ENCODE measurements at places on chromosomes 3 and 15.

DNA sequence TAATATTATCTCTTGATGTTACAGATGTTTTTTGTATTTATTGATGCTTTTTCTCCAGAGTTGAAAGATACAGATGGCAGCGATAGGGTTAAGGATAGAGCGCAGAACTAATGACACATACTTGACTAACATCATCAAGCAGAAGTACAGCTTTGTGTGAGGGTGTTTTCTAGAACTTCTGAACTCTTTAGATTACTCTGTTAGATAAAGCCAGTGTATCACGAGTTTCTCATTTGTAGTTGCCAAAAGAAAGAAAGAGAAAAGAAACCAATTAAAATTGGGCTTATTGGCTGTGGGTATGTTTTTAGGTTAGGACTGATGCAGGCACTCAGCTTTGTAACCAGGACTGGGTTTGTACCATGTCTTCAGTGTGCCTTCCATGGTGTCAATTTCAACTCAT lies 6.6 kb upstream of the GPR171 start:
- DNase-seq = no peak

- no peak for DNase-seq
Measured at GRCh38 chr3:70519026-70519425, 206.6 kb upstream of the MDFIC2 start.

GRCh38 chr15:90607361-90607760 lies 77.6 kb downstream of the CRTC3 start:
- no peak for DNase-seq

DNA sequence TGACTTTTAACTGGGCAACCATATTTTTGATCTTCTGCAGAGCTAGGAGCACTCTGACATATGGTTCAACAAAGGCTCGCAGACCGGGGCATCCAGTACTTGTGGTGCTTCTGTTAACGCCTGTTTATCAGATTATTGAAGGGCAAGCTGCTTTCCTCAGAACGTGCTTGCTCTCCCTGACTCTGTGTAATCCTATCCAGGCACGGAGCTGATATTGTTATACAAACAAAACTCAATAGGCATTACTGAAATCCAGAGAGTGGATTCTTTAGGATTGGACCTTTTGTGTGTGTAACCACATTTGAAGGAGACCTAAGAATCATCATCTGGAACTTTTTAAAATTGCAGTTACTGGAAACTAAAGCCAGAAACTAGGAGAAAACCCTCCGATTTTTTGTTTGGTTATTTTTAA lies 246.5 kb downstream of the PTPRG start:
- no peak for DNase-seq

DNA sequence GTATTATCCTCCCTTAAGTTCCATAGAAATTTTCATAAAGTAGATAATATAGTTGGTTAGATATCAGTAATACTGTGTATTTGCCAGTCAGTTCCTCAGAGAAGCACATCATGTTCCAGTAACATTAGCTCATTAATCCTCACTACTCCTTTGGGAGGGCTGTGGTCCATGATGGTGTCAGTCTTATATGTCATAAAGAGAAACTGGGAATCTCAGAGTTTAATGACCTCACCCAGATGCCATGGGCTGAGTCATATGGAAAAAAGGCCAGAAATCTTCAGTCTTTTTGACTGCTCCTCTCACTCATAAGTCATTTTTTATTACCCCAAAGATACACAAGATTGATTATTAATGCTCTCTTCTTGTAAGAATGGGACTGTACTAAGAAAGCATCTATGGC lies 188.6 kb downstream of the CHL1 start:
- DNase-seq = no peak

- no peak for DNase-seq
Measured at GRCh38 chr3:100020876-100021644, 93.2 kb downstream of the FILIP1L start.

DNA sequence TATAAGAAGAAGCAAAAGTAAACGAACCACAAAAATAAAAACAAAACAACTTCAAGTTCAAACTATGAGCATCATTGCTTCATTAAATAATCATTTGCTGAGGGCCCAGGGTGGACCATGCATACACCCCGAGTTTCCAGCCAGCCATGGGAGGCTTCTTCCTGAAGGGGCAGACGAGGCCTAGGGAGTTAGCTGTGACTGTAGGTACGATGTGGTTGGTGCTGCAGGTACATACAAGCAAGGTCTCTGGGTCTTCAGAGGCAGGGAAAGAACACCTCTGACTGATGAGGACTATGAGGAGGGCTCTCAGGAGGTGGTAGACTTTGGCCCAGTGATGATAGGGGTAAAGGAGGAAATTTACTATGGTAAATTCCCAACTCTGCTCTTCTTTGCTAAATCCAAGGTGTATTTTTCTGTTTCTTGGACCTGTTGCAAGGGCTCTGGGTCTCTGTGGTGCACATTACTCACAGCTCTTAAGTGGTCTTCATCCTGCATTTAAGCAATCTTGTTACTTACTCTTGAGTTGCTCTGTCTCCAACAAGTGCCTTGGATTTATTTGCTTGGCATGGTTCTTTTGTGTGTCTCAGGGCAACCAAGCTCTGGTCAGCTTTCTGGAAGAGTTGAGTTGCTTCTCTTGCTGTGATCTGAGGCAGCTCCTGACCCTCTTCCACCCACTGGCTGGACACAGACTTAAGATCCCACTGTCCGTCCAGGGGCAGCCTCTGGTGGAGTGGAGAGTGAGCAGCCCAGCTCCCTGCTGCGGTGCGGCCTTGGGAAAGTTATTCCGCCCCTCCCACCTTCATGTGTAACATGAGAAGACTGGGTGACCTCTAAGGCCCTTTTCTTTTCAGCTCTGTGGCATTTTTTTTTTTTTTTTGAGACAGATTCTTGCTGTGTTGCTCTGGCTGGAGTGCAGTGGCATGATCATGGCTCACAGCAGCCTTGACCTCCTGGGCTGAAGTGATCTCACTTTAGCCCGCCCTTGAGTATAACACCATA lies 56.1 kb upstream of the KIF23 start:
- DNase-seq = no peak

- no peak for DNase-seq
Measured at GRCh38 chr3:100893590-100893989, 99.6 kb downstream of the ABI3BP start.

- peak; percentile 6 for DNase-seq
Measured at GRCh38 chr3:56251343-56251945, 216.8 kb downstream of the ERC2 start.

DNA sequence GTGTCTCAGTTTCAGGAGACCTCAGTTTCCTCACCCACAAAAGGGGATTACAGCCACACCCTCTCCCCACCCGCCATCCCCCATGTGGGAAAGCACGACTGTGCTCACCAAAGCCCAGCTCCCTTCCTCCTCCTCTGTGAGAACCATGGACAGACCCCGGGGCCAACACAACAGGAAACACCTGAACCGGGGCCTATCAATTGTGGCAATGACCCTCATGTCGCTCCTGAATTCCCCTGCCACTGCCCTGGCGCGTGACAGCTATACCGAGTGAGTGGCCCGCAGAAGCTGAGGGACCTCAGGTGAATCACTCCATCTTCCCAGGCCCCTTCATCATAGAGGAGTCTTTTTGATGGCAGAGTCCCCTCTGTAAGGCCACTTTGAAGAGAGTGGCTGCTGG lies 28.6 kb downstream of the PLEKHO2 start:
- no peak for DNase-seq

DNA sequence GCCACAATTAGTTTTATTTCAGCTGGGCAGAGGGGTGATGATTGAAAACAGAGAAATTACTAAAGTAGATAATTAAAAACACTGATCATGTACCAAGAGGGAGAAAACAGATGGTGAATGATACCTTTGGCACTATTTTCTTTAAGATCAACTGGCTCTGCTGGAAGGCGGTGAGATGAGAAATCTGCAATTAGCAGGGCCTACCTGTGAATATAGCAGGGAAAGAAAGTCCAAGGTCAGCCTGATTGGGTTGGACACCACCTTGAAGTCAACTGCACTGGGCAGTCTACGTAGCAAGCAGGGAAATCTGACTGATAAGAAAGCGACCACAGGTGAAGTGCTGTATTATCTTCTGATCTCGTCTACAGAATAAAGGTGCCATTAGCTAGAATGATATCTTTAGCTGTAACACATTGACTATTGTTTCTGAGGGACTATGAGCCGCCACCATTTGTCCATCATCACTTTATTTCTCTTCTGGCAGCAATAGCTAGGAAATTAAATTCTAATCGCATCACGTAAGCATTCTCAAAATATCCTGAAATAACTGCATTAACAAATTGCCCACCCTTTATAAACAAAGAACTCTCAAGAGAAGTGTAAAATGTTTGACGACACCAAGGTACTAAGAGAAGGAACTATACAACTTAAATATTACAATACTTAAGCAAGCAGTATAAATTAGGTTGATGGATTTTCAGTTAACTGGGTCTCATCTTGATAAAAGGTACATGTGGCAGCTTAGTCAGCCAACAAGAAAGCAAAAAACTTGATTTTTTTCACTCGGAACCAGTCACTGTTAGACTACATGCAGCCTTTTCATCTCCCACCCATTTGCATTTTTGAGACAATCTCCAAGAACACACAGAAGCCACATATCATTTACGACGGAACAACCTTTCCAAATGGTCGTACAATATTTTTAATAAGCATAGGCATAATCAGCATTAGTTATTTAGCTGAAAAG lies 1.3 kb downstream of the NEDD4 start:
- no peak for DNase-seq

- DNase-seq = no peak
Measured at GRCh38 chr3:183984749-183985729, 32.6 kb downstream of the ABCC5 start.

GRCh38 chr15:42363487-42363886 lies 4.2 kb downstream of the CAPN3 start:
- DNase-seq = no peak

DNA sequence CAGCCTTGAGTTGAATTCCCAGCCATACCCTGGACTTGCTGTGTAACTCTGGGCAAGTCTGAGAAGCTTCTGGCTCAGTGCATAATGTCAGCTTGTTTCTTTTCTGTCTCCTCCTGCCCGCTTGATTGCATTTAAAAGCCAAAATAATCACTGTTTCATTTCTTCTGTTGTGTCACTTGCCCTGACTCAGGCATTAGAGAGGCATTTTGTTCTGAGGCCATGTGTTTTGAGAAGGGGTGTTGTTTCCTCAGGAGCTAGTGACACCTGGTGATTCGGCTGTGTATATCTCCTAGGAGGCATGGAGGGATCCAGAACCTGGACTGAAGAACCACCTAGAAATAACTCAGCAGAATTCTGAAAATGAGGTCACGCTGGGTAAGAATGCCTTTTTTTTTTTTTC lies 16.0 kb downstream of the WDR73 start:
- DNase-seq = no peak

DNA sequence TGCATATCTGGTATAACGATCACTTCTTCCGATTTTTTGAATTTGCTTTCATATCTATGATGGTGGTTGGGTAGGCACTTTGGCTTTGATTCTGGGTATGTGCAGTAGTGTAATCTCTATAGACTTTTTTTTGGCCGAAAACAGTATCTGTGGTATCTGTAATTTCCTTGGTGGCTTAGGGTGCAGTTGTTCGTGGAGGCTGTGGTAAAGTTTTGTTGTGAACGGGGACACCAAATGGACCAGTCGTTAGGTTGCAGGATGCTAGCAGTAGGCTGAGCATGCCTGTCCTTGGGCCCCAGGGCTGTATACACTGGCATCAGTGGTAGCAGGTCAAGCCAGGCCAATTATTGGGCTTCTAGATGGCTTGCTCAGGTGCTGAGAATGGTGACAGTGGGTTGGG lies 55.2 kb downstream of the CCDC66 start:
- DNase-seq = no peak

GRCh38 chr3:50572801-50573371 lies 3.6 kb downstream of the HEMK1 start:
- DNase-seq = no peak

- no peak for DNase-seq
Measured at GRCh38 chr3:32121137-32121536, 14.7 kb downstream of the GPD1L start.

- DNase-seq = no peak
Measured at GRCh38 chr3:38519651-38520050, 23.5 kb downstream of the EXOG start.

DNA sequence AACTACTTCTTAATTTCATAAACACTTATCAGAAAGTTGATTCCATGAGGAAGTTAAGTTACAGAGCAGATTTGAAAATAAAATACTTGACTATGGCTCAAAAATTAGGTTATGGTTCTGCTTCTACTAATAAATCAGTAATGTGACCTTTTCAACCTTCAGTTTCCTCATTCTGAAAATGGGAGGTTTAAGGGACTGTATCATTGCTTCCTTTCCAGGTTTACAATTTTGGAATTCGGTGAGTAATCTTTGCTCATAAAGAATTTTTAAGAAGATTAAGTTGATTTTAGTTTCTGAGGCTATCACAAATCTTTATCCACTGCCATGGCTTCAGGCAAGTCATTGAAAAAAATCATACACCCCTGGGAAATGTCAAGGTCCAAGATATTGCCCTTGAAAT lies 1061.2 kb downstream of the DIPK2A start:
- no peak for DNase-seq

DNA sequence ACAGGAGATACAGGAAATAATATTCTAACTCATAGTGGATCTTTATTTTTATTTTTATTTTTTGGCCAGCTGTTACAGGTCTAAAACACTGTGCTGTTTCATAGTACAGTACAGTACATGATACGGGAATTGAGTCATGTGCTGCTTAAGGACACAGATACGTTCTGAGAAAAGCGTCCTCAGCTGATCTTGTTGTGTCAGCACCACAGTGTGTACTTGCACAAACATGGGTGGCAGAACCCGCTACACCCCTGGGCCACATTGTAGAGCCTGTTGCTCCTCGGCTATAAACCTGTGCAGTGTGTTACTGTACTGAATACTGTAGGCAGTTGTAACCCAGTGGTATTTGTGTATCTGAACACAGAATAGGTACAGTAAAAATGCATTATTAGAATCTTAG lies 183.4 kb downstream of the OR4M2 start:
- no peak for DNase-seq

- no peak for DNase-seq
Measured at GRCh38 chr3:54353946-54354345, 231.6 kb downstream of the CACNA2D3 start.

DNA sequence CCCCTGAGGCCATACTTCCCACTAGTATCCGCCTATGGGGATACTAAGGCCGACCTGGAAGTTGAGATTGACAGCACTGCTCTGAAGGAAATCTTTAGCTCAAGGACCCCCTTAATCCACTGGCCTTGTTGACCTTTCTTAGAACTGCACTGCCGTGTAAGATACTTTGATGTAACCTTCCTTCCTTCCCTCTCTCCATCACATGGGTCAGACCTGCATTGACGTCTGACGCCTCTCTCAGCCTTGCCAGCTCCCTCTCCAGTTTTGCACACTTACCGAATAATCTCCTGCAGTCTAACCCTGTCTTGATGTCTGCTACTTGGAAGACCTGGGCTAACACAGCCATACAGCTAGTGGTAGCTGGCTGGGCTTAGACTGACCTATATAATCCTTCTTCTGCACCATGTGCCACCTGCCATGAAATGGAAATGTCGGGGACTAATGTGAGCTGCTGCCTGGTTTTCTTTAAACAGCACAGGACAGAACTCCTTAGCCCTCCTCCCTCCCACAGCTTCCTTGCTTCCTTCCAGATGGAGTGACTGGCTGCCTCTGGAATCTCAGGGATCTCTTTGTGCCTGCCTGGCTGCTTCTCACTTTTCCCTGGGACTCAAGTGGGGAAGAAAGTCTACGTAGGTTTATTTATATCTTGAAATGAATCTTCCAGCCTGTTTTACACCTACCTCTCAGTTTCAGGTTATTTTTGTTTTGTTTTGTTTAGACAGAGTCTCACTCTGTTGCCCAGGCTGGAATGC lies 39.2 kb upstream of the HERC1 start:
- no peak for DNase-seq

Data from AG04450 (cell line).